ENCODE measurements at places on chromosomes 6 and 20. TPM values are rescaled to one million over a fixed set of nuclear protein-coding genes. Genes with fewer than 3 reads are reported as not detected.

- DNase-seq = no peak
These were observed 124.3 kb downstream of the IPCEF1 start for GRCh38 chr6:154232013-154232910.

- no peak for DNase-seq
These were observed 124.4 kb downstream of the KCNQ5 start for GRCh38 chr6:72746276-72746675.

DNA sequence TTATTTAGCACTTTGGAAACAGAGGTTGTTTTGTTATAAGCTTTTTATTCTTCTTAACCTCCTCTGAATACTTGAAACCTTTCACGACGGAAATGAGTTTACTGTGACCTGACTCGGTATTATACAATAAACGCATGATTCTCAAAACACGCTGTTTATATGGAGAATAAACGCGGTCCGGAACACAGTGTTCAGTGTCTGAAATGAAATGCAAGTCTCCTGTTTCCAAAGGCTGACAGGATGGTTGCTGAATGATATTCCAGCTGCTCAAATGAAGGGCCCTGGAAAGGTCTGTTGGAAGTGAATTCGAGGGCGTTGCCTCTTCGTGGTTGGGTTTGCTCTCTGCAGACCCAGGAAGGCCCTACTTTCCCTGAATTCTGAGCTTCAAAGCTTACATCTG is 83.4 kb downstream of the RSPH3 start:
- no peak for DNase-seq

- no peak for DNase-seq
These were observed 127.2 kb downstream of the EYA2 start for GRCh38 chr20:47021850-47022249.

DNA sequence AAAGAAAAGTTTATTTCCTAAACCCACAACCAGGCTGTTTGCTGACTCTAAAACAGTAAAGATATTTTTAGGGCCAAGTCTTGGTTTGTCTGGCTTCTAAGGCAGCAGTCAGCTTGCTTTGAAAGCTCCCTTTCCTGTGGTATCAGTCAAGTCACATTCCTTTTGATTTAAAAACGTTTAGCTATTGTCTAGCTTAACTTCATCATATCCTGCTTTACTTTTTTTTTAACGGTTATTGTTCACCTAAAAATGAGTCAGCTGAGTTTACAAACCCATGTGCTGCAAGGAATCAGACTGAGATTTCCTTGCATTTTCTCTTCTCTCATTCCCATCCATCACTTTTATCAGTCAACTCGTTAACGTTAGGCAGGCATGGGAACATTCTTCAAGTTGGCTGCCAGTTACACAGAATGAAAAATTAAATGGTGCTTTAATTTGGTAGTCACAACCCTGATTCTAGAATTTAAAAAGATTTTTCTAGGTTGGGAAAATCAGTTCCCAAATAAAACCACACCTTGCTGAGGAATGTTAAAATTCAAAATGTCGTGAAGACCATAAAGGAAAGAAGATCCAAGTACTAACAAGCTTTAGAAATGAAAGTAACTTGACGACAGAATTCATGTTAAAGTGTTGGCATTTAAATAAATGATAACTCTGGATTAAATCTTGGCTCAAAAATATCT is 45.9 kb downstream of the ELOVL5 start:
- DNase-seq = no peak

- DNase-seq = no peak
These were observed 81.1 kb downstream of the STXBP5 start for GRCh38 chr6:147285087-147285855.

GRCh38 chr6:33410711-33411631 is at the start of gene PHF1:
PHF1 (plus strand) TSS chr6:33411014; CDS start chr6:33412264, 1,250 bp downstream.
- DNase-seq = no peak

DNA sequence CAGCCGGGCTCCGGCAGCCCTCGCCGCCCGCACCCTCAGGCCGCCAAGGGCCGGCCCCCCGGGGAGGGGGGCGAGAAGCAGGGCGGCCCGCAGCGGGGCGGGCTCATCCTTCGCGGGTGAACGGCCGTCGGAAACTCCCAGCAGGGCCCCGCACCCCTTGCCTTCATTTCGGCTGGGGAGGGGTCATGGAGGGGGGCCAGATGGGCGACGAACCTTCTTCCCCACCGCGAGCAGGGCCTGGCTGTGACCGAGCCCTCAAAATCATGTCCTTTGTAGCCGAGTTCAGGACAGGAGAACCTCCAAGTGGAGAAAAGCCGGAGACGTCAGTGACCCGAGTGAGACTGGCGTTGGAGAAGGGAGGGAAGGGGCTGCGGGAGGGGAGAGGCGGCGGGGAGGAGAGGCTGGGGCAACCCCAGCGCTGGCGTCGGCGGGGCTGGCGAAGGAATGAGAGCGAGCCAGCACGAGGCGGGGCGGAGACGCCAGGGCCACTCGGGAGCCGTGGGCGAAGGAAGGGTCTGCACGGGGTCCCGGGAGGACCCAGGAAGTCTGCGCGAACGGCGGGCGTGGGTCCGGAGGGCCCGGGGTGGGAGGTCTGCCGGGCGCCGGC is 571 bp upstream of the FOXC1 start:
- peak; percentile 54 for DNase-seq

- DNase-seq = no peak
These were observed 24.5 kb downstream of the PYGB start for GRCh38 chr20:25272223-25273000.

GRCh38 chr20:18091623-18092022 is 33.9 kb upstream of the OVOL2 start:
- no peak for DNase-seq

GRCh38 chr20:2866236-2866635 is 7.0 kb upstream of the PTPRA start:
- no peak for DNase-seq

DNA sequence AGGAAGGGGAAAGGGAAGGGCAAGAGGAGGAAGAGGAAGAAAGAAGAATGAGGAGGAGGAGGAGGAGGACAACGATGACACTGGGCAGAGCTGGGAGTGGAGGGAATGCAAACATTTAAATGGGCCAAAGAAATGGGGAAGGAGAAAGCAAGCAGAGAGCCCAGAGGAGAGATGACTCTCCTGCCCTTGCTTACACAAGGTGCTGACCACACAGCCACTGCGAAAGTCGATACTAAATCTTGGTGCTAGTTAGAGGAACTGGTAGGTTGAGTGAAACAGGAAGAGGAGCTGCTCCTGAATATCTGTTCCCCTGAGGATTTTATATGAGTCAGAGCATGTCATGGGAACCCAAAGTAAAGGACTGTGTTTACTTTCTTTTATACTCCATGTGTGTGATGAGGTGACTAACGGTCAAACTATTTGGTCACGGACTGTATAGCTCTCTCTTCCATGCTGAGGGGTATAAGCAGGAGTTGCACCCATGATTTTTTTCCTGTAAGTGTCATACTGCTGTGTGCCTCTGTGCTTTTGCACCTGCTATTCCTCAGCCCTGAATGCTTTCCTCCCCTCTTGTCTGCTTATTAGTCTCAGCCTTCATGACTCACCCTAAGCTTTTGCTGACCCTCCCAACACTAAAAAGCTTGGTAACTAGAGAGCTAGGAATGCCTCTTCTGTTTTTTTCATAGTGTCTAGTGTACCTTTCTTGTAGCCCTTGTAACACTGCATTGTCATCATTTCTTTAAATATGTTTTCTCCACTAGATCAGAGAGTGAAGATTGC is 9.5 kb upstream of the PAQR8 start:
- peak; percentile 75 for DNase-seq

- DNase-seq = no peak
These were observed 5.5 kb upstream of the SDC4 start for GRCh38 chr20:45353746-45354145.

- no peak for DNase-seq
These were observed 207.3 kb downstream of the BMP7 start for GRCh38 chr20:57059055-57059596.

GRCh38 chr6:167350731-167351655 is 26.1 kb downstream of the TTLL2 start:
- DNase-seq = peak; percentile 91

- DNase-seq = no peak
These were observed 15.1 kb upstream of the GOPC start for GRCh38 chr6:117617210-117618035.

DNA sequence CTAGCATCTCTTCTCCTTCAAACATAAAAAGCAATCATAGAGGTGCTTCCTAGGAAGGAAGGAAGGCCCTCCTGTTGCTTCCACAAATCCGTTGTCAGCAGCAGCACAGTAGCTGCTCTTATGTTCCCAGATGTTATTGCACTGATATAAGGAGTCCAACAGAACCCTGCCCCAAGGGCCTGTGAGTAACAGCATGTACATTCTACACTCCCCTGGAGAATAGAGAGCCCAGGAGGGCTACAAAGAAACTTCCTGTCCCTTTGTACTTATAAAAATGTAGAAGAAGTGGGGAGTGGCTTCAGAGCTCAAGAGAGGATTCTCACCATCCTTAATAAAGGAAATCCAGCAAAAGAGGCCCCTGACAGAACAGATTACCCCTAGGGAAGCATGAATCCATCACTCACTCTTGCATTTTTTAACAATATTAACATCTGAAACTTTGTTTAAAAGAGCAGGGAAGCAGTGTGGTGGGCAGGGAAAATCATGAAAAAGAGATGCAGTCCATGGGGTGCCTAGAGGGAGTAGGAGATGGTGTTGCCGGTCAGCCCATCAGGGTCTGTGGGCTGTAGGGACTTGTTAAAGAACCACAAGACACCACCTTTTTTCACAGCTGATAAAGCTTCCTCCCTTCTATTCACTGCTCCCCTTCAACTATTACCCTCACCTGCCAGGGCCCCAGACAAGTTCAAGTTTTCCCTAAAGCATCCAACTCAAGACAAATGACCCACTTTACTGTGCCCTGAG is 104.5 kb upstream of the ADGRF1 start:
- no peak for DNase-seq

DNA sequence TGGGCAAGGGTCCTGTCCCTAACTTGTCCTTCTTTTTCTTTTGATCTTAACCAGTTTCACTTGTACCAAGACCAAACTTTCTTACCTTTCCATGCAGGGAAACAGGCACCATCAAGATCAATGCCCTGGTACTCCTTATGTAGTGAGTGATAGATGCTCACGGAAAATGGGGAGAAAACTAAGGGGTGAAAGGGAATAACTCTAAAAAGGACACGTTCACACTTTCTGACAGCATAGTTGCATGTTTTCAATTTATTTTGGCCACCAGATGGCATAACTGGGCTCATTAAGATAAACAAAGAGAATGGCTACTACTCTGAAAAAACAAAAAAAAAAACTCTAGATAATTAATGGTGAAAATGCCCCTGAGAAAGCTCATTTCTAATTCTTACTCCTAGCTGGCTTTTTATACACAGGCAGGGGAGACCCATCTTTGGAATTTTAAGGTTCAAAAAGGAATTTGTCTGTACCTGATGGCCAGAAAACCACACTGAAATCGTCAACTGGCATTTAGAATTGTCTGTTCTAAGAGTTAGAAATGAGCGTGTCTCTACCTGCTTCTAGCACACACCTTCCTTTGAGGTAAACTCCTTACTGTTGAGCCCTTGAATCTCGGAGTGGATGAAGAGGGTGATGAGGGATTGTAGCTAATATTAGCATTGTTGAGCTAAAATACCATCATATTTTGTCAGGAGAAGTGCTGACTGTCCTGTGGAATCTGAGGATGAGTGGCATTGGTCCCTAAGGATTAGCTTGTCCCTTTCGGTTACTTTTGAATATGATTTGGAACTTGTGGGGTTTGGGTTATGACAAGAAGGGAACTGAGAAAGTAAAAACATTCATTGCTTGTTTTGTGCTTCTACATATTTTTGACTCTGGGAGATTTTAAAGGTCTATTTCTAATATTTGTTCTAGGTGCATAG is 62.2 kb upstream of the DDR1 start:
- DNase-seq = no peak

GRCh38 chr20:49880724-49881445 is 34.4 kb downstream of the SPATA2 start:
- DNase-seq = peak; percentile 35

- DNase-seq = no peak
These were observed 168.6 kb downstream of the CD83 start for GRCh38 chr6:14286144-14286543.

- no peak for DNase-seq
These were observed 402.8 kb upstream of the JAG1 start for GRCh38 chr20:11076434-11077105.

- no peak for DNase-seq
These were observed 40.9 kb upstream of the ZBP1 start for GRCh38 chr20:57660922-57661745.

GRCh38 chr6:33929575-33930288 is 125.9 kb upstream of the MLN start:
- no peak for DNase-seq

GRCh38 chr6:24933266-24933665 is 2.5 kb downstream of the RIPOR2 start:
- DNase-seq = no peak

GRCh38 chr6:72824833-72825232 is 203.0 kb downstream of the KCNQ5 start:
- no peak for DNase-seq

- peak; percentile 85 for DNase-seq
These were observed 149.4 kb upstream of the MLIP start for GRCh38 chr6:53961679-53962370.

DNA sequence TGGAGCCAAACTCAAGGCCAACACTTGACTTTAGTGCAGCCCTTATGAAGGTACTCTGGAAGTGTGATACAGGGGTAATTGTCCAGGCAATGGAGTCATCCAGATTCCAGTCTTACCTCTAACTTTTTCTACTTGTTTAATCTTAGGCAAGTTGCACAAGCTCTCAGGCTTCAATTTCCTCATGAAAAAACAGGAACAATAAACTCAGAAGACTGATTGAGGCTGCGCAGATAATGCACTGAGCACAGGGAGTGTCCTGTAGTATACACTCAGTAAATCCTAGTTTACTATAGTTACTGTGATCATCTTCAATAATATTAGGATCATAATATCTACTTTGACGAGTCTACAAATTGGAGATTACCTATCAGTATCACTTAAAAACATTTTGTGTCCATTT is 127.5 kb upstream of the SMLR1 start:
- no peak for DNase-seq

NNAT gene
- total RNA-seq = not detected

TXLNB gene
- total RNA-seq = not detected

HLA-DRB1 gene
- total RNA-seq = not detected

TMEM170B gene
- total RNA-seq = 4.0 TPM

GGTLC1 gene
- 1.3 TPM for total RNA-seq

NCOA6 gene
- 65.1 TPM for total RNA-seq

SLC17A2 gene
- total RNA-seq = not detected

RHAG gene
- not detected for total RNA-seq

AGER gene
- 10.3 TPM for total RNA-seq

Measured in Caco-2 (cell line).